Hematopoietic multipotent progenitor cell treated with erythropoietin and hydrocortisone succinate and interleukin-3 and kit ligand, for 17 days (in vitro differentiated cells): ENCODE measurements at places on chromosomes 4 and X.
A peak's percentile ranks its signal among the peaks of the same experiment; 100 is the strongest.

- DNase-seq = no peak
These were observed 6.8 kb upstream of the ANOS1 start for GRCh38 chrX:8738588-8739189.

GRCh38 chr4:151931563-151931962 lies 170.8 kb upstream of the GATB start:
- no peak for DNase-seq

DNA sequence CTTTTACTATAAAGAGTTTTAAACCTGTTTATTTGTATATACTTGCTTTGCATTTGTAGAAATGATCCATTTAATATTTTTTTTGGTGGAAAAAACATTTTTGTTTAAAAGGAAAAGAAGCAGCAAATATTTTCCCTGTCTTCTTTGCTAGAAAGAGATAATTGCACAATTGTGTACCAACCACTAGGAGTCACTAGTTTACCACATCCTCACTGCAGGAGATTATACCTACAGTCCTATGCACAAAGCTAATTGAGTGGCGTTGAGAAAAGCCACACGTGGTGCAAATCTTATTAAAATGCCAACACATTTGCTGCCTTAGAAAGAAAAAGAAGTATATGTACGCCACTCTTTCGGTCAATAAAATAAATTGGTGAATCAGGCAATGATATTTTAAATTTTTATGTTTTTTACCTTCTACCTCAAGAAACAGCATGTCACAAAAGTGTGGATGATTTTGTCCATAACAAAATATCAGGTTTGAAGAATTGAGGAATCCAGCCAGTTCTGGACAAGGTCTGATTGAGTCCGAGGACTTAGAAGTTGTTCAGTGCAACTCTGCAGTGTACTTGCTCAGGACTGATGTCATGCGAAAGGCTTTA lies 102.9 kb downstream of the GRXCR1 start:
- DNase-seq = no peak

GRCh38 chr4:88939697-88940096 lies 117.3 kb downstream of the FAM13A start:
- no peak for DNase-seq

- DNase-seq = no peak
These were observed 129.1 kb downstream of the FBXO8 start for GRCh38 chr4:174154215-174154854.

DNA sequence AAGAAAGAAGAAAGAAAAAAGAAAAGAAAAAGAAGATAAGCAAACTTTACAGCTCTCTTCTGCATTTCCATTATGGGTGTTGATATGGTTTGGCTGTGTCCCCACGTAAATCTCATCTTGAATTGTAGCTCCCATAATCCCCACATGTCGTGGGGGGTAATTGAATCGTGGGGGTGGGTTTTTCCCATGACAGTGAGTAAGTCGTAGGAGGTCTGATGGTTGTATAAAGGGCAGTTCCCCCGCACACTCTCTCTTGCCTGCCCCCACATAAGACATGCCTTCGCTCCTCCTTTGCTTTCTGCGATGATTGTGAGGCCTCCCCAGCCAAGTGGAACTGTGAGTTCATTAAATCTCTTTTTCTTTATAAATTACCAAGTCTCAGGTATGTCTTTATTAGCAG lies 7.3 kb upstream of the RAB9A start:
- no peak for DNase-seq

DNA sequence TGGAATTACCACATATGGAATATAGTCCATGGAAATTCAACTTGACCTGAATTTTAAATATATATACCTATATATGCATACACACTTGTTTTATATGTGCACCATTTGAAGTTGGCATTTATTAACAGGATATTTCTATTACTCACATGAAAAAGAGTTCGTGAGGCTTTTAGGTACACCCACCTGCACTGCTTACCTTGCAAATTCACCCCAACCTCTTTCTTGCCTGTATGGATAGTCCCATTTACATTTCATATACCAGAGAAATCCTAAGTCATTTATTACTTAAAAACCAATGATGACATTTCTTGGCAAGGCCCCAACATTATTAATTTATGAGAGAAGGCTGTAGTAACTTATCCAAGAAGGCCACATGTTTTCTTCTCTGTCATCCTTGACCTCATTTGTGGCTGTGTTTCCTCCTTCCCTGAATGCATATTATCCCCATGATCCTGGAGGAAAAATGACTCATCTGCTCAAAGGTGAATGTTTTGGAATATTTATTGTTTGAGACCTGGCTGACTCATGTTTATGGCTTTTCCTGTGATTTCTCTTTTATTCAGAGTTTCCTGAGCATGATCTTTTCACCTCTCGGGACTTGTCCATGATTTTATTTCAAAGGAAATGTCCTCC lies 62.2 kb upstream of the FAM241A start:
- no peak for DNase-seq

- DNase-seq = peak; percentile 17
These were observed 51.9 kb upstream of the USP9X start for GRCh38 chrX:41033299-41033698.

- DNase-seq = no peak
These were observed 79.7 kb upstream of the PRPS2 start for GRCh38 chrX:12711435-12712040.

DNA sequence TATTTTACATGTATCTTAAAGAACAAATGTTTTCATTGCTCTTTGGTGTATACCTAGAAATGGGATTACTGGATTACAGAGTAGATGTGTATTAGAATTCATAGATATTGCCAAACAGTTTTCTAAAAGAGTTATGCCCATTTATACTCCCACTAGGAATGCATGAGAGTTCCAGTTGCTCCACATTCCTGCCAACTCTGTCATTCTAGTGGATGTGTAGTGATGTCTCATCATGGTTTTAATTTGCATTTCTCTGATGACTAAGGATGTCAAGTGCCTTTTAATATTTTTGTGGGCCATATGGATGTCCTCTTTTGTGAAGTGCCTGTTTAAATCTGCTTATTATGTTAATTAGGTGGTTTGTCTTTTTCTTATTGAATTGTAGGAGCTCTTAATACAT lies 65.6 kb upstream of the BMP2K start:
- no peak for DNase-seq

DNA sequence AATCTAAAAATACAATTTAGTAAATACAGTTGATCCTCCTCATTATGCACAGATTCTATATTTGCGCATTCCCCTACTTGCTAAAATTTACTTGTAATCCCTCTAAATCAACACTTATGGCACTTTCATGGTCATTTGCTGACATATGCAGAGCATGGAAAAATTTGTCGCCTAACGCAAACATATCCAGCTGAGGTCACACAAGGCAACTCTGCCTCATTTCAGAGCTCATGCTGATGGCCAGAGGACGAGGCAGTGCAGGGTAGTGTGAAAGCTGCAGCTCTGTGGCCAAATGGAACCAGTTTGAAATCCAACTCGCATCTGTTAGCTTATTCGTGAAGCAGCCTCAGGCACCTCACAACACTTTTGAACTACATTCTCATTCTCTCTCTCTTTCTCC lies 39.7 kb upstream of the KLHL2 start:
- DNase-seq = no peak
